ENCODE measurements at places on chromosomes 1 and 21. TPM values are rescaled to one million over a fixed set of nuclear protein-coding genes. Genes with fewer than 3 reads are reported as not detected.

- no peaks in the 10 kb centered on the region for H3K4me1 ChIP-seq
- no peak for DNase-seq
- H3K27ac ChIP-seq = no peak overlapping the region
Measured at GRCh38 chr21:44334329-44335030, 4.7 kb downstream of the CFAP410 start.

Gene GNG12
- total RNA-seq = 133 TPM

Gene SLAMF9
- not detected for total RNA-seq

DNA sequence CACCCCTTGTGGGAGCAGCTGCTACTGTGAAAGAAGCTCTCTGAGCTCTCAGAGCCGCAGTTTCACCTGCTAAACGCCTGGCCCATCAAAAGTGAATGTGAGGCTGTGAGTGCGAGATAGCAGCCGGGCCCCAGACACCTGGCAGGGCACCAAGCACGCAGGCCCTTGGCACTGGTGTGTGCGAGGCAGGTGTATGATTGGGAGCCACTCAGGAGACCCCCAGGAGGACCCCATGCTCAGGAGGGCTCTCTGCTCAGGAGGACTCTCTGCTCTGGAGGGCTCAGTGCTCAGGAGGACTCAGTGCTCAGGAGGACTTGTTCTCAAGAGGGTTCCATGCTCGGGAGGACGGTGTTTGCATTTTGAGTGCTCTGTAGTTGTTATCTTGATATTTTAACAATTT lies 14.3 kb upstream of the ADARB1 start:
- no peak for DNase-seq
- no peaks in the 10 kb centered on the region for H3K36me3 ChIP-seq
- no peak overlapping the region for H3K27ac ChIP-seq
- no peaks in the 10 kb centered on the region for H3K27me3 ChIP-seq
- no peak overlapping the region for H3K4me3 ChIP-seq

- H3K4me3 ChIP-seq = no peak overlapping the region
- H3K27ac ChIP-seq = no peak overlapping the region
- no peaks in the 10 kb centered on the region for H3K36me3 ChIP-seq
- peaks cover 4% of the 10 kb centered on the region for H3K4me1 ChIP-seq
- DNase-seq = no peak
- H3K27me3 ChIP-seq = no peaks in the 10 kb centered on the region
Measured at GRCh38 chr1:108041360-108042142, 76.6 kb upstream of the VAV3 start.

DNA sequence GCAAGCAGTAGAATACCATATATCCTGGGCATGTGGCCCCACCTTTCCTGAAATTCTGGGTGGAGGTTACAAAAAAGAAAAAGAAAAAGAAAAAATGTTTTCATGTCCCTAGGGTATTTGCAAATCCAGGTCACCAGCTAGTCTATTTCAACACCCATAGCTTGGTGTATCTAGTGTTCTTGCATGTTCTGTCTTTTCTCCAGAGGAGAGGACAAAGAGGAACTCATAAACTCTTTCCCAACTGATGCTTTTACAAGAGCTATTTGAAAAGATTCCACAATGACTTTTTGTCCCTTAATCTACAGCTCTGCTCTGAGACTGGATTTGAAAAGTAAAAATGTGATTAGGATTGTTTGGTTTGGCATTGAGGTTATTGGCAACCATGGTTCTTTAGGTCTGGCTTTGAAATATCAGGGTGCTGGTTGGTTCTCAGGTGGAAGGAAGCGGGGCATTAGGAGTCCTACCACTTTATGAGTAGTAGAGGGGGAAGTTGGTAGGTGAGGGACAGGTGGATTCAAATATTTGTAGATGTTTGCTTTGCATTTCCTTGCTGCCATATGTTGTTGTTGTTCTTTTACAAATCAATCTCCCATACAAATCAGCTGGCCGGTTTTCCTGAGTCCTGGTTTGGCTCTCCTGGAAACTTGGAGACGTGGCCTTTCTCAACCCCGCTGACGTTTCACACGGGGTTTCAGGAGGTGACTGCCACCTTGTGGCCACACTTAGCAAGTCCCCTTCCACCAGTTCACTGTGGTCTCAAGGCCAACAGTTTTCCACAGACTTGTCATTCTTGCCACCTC lies 126.7 kb upstream of the KIAA0040 start:
- no peak overlapping the region for H3K4me3 ChIP-seq
- H3K27me3 ChIP-seq = no peaks in the 10 kb centered on the region
- no peaks in the 10 kb centered on the region for H3K36me3 ChIP-seq
- no peak overlapping the region for H3K27ac ChIP-seq

DNA sequence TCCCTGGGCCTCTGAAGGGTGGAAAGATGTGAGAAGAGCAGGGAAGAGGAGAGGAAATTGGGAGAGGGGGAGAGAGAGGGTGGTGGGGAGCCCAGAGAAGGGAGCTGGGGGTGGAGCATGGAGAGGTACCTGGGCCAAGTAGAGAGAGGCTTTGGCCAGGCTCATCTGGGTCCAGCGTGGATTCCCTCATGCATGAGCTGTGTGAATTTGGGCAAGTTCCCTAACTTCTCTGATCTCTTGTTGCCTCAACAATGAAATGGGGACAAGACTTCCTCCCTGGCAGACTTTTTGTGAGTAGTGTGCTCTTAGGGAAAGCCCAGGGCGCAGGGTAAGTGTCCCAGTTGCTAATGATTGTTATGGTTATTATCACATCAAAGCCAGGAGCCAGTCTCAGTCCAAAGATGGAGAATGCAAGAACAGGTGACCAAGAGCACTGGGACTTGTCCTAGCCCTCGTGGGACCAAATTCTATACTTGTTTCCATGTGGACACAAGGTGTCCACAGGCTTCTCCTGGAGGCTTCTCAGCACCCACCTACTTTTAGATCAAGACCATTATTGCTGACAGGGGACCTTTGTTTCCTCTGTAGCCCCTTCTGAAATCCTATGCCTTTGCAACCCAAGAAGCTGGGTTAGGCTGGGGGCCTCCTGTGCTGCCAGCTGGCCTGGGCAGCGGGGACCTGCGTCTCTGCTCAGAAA lies 13.9 kb downstream of the IL6R start:
- H3K4me3 ChIP-seq = no peak overlapping the region
- no peaks in the 10 kb centered on the region for H3K27me3 ChIP-seq
- H3K27ac ChIP-seq = peak overlapping the region; percentile 87
- no peak for DNase-seq
- H3K36me3 ChIP-seq = no peaks in the 10 kb centered on the region

DNA sequence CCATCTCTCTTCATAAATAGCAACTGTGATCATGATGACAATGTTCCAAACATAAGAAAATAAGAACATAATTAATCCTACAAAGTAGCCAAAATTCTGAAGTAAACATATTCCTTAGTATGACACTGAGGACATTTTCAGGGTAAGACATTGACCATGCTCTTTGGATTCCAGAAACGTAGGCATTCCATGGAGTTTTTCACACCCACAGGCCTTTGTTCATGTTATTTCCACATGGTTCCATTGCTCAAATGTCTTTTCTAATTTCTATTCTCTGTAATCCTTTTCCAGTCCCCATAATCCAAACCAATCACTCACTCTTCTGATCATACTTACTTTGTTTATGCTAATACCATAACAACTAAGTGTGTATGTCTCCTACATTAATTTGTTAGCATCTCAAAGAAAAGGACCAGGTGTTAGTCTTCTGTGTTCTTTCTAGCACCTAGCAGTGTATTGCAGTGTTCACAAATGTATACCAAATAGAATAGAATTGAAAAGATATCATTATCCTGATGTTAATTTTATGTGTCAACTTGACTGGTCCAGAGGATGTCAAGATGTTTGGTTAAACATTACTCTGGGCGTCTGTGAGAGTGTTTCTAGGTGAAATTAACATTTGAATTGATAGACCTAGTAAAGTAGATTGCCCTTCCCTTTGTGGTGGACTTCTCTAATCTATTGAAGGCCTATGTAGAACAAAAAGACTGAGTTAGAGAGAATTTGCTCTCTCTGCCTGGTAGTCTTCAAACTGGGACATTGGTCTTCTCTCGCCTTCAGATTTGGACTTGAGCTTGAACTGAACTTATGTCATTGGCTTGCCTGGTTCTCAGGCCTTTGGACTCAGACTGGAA lies 516.6 kb downstream of the PTPRC start:
- no peak overlapping the region for H3K4me3 ChIP-seq
- no peaks in the 10 kb centered on the region for H3K36me3 ChIP-seq
- H3K4me1 ChIP-seq = no peaks in the 10 kb centered on the region
- no peaks in the 10 kb centered on the region for H3K27me3 ChIP-seq
- no peak for DNase-seq

Gene CD84
- total RNA-seq = 5.6 TPM

Gene CNIH3
- not detected for total RNA-seq

- no peaks in the 10 kb centered on the region for H3K4me1 ChIP-seq
- no peak overlapping the region for H3K27ac ChIP-seq
- no peaks in the 10 kb centered on the region for H3K36me3 ChIP-seq
- H3K27me3 ChIP-seq = no peaks in the 10 kb centered on the region
Measured at GRCh38 chr1:72050551-72050950, 231.8 kb downstream of the NEGR1 start.

DNA sequence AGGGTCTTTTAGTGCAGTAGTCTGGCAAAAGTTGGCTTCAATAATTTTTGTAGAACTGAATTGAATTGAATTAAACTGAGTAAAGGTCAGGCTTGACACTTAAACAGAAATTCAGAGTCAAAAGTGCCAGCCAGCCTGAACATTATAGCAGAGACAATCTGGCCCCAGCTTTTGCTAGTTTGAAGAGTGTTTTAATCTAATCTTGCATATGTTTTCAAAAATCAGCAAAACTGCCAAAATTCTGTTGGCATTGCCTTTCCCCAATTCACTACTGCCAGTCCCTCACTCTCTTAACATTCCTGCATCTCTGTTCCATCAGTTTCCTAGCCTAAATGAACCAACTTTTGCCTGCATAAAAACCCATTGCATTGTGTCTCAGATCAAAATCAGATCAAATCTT lies 403.8 kb downstream of the NUF2 start:
- DNase-seq = no peak
- no peaks in the 10 kb centered on the region for H3K4me1 ChIP-seq
- no peak overlapping the region for H3K27ac ChIP-seq
- H3K27me3 ChIP-seq = no peaks in the 10 kb centered on the region
- no peak overlapping the region for H3K4me3 ChIP-seq
- H3K36me3 ChIP-seq = no peaks in the 10 kb centered on the region

DNA sequence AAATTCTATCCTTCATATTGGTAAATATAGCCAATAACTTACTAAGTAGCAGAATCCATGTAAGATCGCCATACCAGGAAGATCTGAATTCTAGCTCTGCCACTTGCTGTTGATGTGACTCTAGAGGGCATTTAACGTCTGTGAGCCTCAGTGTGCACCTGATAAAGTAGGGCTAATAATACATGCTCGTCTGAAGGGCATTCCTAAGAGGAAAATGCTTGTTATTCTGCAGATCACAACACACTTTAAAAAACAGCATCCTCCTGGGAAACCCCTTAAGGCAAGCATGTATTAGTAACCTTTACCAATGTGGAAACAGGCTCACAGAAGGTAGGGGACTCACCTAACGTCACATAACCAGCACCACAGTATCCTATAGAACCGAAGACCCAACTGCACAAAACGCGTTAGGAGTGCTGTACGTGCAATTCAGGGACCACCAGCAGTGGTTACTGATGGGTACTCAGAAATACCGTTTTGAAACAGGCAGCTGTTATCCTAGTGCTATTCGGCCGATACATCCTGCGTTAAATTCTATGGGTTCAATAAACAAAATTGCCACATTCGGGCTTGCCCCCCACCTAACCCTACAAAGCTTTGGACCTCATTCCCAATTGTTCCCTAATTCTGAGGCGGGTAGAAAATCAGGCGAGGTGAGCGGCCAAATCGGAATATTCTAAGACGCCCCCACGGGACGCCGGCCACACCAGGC lies 758 bp downstream of the DEPDC1 start:
- peak overlapping the region; percentile 44 for H3K4me3 ChIP-seq
- H3K27me3 ChIP-seq = no peaks in the 10 kb centered on the region
- H3K36me3 ChIP-seq = no peaks in the 10 kb centered on the region
- H3K27ac ChIP-seq = no peak overlapping the region

DNA sequence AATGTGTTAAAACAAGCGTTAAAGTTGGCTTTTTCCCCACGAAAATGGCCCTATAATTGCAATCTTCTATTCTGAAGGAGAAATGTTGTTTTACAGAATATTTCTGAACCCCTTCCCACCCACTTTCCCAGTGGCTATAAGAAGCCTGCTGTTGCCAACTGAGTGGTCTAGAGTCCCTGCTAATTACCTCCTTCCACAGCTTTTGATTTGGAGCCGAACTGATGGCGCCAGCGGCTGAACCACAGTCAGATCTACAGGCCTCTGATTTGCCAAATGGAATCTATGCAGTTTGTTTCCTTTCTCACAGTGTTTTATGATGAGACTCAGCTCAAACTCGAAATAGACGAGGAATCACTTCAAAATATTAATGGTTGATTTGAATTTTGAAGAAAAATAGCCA lies 76.0 kb upstream of the C1orf105 start:
- H3K4me3 ChIP-seq = no peak overlapping the region
- no peaks in the 10 kb centered on the region for H3K4me1 ChIP-seq
- no peak for DNase-seq
- H3K27ac ChIP-seq = peak overlapping the region; percentile 43
- no peaks in the 10 kb centered on the region for H3K36me3 ChIP-seq

DNA sequence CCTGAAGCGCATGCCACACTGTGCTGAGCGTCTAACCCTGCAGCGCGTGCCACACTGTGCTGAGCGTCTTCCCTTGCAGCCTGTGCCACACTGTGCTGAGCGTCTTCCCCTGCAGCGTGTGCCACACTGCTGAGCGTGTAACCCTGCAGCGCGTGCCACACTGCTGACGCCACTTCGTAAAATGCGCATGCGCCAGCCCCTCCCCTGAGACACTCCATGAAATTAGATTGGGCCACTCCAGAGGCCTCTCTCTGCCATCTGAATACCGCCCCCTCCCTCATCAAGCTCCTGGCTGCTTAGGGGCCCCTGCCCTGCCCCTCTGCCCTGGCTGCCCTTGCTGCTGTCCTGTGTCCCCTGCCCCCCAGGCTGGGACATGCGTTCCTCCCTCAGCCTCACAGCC lies 84.8 kb downstream of the POFUT2 start:
- no peak for DNase-seq
- no peaks in the 10 kb centered on the region for H3K27me3 ChIP-seq
- H3K4me3 ChIP-seq = no peak overlapping the region
- H3K4me1 ChIP-seq = no peaks in the 10 kb centered on the region

Gene TMEM82
- 42.4 TPM for total RNA-seq

Gene TPTE
- not detected for total RNA-seq

GRCh38 chr1:194843077-194843476 lies 1656.7 kb upstream of the B3GALT2 start:
- no peak overlapping the region for H3K4me3 ChIP-seq
- no peaks in the 10 kb centered on the region for H3K36me3 ChIP-seq
- no peak for DNase-seq
- H3K27me3 ChIP-seq = no peaks in the 10 kb centered on the region
